ENCODE measurements at places on chromosomes 1 and 21. TPM values are rescaled to one million over a fixed set of nuclear protein-coding genes. Genes with fewer than 3 reads are reported as not detected.

The INKA2 gene
- 4.1 TPM for total RNA-seq

The CLIC6 gene
- 0.08 TPM for total RNA-seq

The OR14K1 gene
- not detected for total RNA-seq

The TMEM269 gene
- total RNA-seq: 0.40 TPM

GRCh38 chr1:65341381-65341780, 32.0 kb downstream of the DNAJC6 start:
- DNase-seq: no peak
- H3K4me1 ChIP-seq: no peaks in the 10 kb centered on the region
- H3K27me3 ChIP-seq: peaks cover 5% of the 10 kb centered on the region
- H3K4me3 ChIP-seq: no peak overlapping the region

GRCh38 chr1:95181096-95181495, 52.9 kb upstream of the RWDD3 start:
- no peak overlapping the region for H3K4me3 ChIP-seq
- no peak for DNase-seq

GRCh38 chr1:55225228-55225627, 10.1 kb upstream of the USP24 start:
- H3K27ac ChIP-seq: no peak overlapping the region
- DNase-seq: no peak
- no peak overlapping the region for H3K4me3 ChIP-seq
- H3K4me1 ChIP-seq: no peaks in the 10 kb centered on the region
- peaks cover 2% of the 10 kb centered on the region for H3K36me3 ChIP-seq
- no peaks in the 10 kb centered on the region for H3K27me3 ChIP-seq

DNA sequence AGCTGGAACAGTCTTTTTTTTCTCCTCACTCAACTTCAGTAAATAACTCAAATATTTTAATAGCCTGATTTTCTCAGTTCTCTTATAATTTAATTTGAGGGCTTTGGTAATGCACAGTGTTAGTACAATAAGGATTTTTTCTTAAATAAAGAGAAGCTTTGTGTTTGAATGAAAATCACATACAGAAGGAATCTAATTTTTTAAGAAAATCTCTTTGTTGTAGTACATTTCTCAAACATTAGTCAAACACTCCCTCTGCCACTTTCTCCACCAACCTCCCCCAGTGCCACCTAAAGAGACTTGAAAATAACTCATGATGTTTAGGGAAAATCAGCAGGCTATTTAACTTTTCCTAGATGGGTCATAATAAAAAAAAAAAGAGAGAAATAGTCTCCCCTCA, 42.3 kb upstream of the ACP6 start:
- H3K4me1 ChIP-seq: no peaks in the 10 kb centered on the region
- H3K27me3 ChIP-seq: peaks cover 50% of the 10 kb centered on the region
- DNase-seq: no peak
- H3K27ac ChIP-seq: no peak overlapping the region
- H3K36me3 ChIP-seq: no peaks in the 10 kb centered on the region

- no peak overlapping the region for H3K4me3 ChIP-seq
- DNase-seq: no peak
- H3K4me1 ChIP-seq: peaks cover 46% of the 10 kb centered on the region
- no peaks in the 10 kb centered on the region for H3K27me3 ChIP-seq
- H3K27ac ChIP-seq: peak overlapping the region; percentile 76
Observed at GRCh38 chr1:167430849-167431242, 87.5 kb downstream of the CD247 start.

DNA sequence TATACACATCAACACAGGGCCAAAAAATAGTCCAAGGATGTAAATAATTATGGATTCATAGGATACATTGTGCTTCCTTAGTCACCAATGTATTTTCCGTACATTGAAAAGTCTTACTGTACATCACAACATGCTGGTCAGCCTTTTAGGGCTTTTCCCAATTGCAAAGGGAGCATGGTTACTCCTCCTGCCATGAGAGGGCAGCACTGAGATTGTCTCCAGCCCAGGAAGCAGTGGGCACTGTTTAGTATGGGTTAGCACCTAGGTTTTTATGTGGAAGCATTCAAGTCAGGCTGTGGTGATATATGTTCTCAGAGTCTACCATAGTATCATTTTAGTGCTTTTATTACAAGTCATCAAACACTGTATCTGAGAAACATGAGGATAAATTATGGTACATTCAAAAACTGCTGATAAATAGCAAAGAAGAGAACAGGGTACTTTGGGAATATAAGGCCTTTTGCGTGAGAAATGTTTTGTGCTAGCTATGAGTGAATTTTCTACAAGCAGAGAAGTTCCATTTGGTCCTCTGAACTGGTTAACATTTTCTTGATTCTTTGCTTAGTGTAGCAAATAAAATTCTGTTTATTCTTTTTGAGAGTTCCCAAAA, 34.0 kb downstream of the ST6GALNAC5 start:
- H3K27me3 ChIP-seq: no peaks in the 10 kb centered on the region
- peak; percentile 50 for DNase-seq
- H3K4me3 ChIP-seq: no peak overlapping the region
- no peaks in the 10 kb centered on the region for H3K36me3 ChIP-seq
- no peaks in the 10 kb centered on the region for H3K4me1 ChIP-seq
- no peak overlapping the region for H3K27ac ChIP-seq

- H3K27ac ChIP-seq: no peak overlapping the region
- peaks cover 10% of the 10 kb centered on the region for H3K27me3 ChIP-seq
- no peaks in the 10 kb centered on the region for H3K36me3 ChIP-seq
- no peak overlapping the region for H3K4me3 ChIP-seq
- H3K4me1 ChIP-seq: peaks cover 4% of the 10 kb centered on the region
Observed at GRCh38 chr1:180906511-180906910, 6.2 kb upstream of the KIAA1614 start.

Measured in activated CD8-positive, alpha-beta T cell treated with anti-CD3 and anti-CD28 coated beads, Interleukin-2, amount 10 ng/mL, durations not matched to agents 7 days and 5 days (primary cell).